ENCODE measurements at places on chromosomes 7 and 10. TPM values are rescaled to one million over a fixed set of nuclear protein-coding genes. Genes with fewer than 3 reads are reported as not detected.

Gene HPSE2
- 0.14 TPM for total RNA-seq

Gene PKD1L1
- total RNA-seq, result 0.17 TPM

Gene C10orf62
- not detected for total RNA-seq

Gene EPHB6
- total RNA-seq, result 20.1 TPM

Gene SH3PXD2A
- 16.0 TPM for total RNA-seq

Gene RAB11FIP2
- total RNA-seq, result 19.1 TPM

Gene CREB5
- not detected for total RNA-seq

Gene IFIT1B
- not detected for total RNA-seq

Gene PKD2L1
- not detected for total RNA-seq

Gene AASS
- 2.2 TPM for total RNA-seq

Gene ACSM6
- total RNA-seq, result not detected

Gene NKX6-2
- not detected for total RNA-seq

Gene CRTAC1
- total RNA-seq, result not detected

Gene CHAT
- total RNA-seq, result not detected

Gene CTAGE8
- total RNA-seq, result not detected

Gene LYZL1
- not detected for total RNA-seq

Gene GIMAP4
- 288 TPM for total RNA-seq

Gene AGMO
- not detected for total RNA-seq

Gene TMUB1
- 78.3 TPM for total RNA-seq

Data from activated naive CD8-positive, alpha-beta T cell treated with anti-CD3 and anti-CD28 coated beads, Interleukin-2, amount 10 ng/mL, durations not matched to agents 7 days and 5 days (primary cell).